ENCODE measurements at places on chromosomes 13 and 19. TPM values are rescaled to one million over a fixed set of nuclear protein-coding genes. Genes with fewer than 3 reads are reported as not detected.

FXYD7 gene
- 0.14 TPM for polyA plus RNA-seq

GADD45B gene
- 37.6 TPM for polyA plus RNA-seq

APOC1 gene
- 2.2 TPM for polyA plus RNA-seq

SBSN gene
- 1,191 TPM for polyA plus RNA-seq

WTIP gene
- polyA plus RNA-seq: 1.3 TPM

MEDAG gene
- 1.7 TPM for polyA plus RNA-seq

PSPN gene
- polyA plus RNA-seq: 0.47 TPM

GPR4 gene
- 0.85 TPM for polyA plus RNA-seq

ZNF610 gene
- polyA plus RNA-seq: 0.43 TPM

LILRA1 gene
- polyA plus RNA-seq: 0.08 TPM

CEACAM6 gene
- 120 TPM for polyA plus RNA-seq

CAPN12 gene
- polyA plus RNA-seq: 12.3 TPM

ATXN8OS gene
- polyA plus RNA-seq: not detected

KLC3 gene
- polyA plus RNA-seq: 15.0 TPM

KLK2 gene
- not detected for polyA plus RNA-seq

CDC42EP5 gene
- polyA plus RNA-seq: 13.1 TPM

VMAC gene
- 3.4 TPM for polyA plus RNA-seq

ZNF540 gene
- polyA plus RNA-seq: 1.1 TPM

ZNF66 gene
- 1.0 TPM for polyA plus RNA-seq

GATAD2A gene
- 21.0 TPM for polyA plus RNA-seq

CGB1 gene
- polyA plus RNA-seq: not detected

JOSD2 gene
- 39.4 TPM for polyA plus RNA-seq

AXL gene
- polyA plus RNA-seq: 1.9 TPM

ZNF492 gene
- polyA plus RNA-seq: 0.15 TPM

CGB5 gene
- polyA plus RNA-seq: not detected

IER2 gene
- polyA plus RNA-seq: 101 TPM

CYP4F2 gene
- polyA plus RNA-seq: 0.08 TPM

NLRP7 gene
- polyA plus RNA-seq: not detected

KLK4 gene
- 0.18 TPM for polyA plus RNA-seq

SOX1 gene
- not detected for polyA plus RNA-seq

ZNF112 gene
- polyA plus RNA-seq: 1.1 TPM

SIGLEC11 gene
- polyA plus RNA-seq: 0.11 TPM

CFAP97D2 gene
- polyA plus RNA-seq: not detected

NECTIN2 gene
- polyA plus RNA-seq: 58.7 TPM

ATP4A gene
- polyA plus RNA-seq: 0.12 TPM

IGFL2 gene
- polyA plus RNA-seq: 5.4 TPM

PTGIR gene
- polyA plus RNA-seq: 0.47 TPM

LENG8 gene
- polyA plus RNA-seq: 137 TPM

ZNF77 gene
- polyA plus RNA-seq: 2.6 TPM

METTL21C gene
- polyA plus RNA-seq: not detected

ZNF284 gene
- 0.67 TPM for polyA plus RNA-seq

HIPK4 gene
- 0.04 TPM for polyA plus RNA-seq

C5AR2 gene
- polyA plus RNA-seq: 0.12 TPM

Data from esophagus (tissue), 2 donors.